ENCODE measurements at places on chromosomes 3 and 15.
A peak's percentile ranks its signal among the peaks of the same experiment; 100 is the strongest.

DNA sequence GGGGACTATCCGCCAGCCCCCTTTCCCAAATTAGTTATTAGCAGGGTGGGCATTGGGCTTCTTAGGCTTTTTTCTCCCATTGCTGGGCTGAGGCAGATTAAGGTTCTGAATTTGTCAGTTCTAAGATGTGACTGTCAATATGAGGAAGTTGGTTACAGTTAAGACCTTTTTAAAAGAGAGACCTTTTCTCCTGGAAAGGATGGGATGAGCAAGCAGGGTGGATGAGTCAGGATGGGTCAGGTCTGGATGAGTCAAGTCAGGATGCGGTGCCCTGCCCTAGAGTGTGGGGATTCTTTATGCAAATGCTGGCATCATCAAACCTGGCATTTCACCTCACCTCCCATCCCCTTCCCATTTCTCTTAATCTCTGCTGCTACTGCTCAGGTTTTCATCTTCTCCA is 1.9 kb downstream of the AEN start:
- no peak for DNase-seq

GRCh38 chr15:53830707-53831386 is 71.4 kb upstream of the WDR72 start:
- DNase-seq: no peak

DNA sequence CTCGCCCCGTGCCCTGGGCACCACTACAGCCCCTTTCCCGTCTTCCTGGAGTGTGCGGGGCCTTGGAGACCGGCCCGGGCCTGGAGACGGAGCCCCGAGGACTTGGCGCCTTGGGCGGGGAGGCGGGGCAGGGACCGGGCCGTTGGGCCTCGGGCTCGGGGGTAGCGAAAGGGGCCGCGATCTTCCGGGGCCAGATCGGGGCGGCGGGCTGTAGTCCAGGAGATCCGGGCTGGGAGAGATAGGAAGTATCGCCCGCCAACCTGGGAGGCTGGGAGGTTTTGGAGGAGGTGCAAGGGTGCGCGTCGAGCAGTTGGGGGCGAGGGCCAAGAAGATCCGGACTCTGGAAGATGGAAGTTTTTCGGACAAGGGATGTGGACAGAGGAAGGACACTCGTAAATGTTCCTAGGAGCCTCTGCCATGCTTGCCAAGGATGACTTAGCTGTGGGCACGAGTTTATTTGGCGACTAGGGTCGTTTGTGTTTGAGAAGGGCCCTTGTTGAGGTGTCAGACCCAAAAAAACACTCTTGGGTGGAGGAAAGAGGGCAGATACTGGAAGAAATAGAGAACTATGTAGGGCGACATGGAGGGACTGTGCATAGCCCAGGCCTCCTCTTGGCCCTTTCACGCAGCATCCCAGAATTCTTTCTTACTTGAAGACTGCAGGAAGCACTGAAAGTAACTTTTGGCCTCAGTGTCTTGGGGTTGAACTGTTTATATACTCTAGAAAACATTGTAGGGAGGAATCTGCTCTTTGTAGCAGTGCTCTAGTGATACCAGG is 712 bp downstream of the RTF1 start:
- DNase-seq: peak; percentile 23

GRCh38 chr3:136955813-136956212 is 2.0 kb upstream of the IL20RB start:
- no peak for DNase-seq

DNA sequence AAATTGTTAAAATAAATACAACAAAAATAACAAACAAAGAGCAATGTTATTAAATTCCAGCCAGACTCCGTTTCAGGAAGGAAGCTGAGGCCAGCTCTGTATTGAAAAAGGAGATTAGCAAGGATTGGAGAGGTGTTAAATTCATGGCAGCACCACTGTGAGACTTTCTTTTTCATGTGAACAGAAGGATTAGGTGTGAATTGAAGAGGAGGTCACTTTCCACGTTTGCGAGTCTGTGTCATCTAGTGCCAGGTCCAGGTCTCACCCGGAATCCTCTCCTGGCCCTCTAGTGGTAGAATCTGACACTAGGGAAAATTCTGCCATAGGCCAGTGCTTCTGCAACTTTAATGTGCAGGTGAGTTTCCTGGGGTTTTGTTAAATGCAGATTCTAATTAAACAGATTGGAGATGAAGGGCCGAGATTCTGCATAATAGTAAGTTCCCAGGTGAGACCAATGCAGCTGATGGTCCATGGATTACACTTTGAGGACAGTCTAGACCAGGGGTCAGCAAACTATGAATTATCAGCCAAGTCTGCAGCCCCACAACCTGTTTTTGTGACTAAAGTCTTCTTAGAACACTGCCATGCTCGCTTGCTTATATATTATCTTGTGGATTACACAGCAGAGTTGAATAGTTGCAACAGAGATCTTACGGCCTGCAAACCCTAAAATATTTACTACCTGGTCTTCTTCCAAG is 9.2 kb upstream of the SLC6A1 start:
- DNase-seq: no peak

DNA sequence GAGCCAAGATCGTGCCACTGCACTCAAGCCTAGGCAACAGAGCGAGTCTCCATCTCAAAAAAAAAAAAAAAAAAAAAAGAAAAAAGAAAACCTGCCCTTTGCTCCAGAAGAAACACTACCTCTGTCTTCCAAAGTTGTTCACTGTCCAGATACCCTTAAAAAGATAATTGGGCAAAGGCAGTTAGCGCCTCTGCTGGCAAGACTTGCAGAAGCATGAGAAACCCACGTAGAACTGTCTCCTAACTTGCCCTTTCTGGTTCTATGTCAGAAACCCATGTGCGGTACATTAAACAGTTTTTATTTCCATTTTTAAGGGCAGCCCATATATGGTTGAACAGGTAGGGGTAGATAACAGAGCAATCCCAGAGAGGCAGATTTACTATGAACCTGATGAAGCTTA is 1026.4 kb downstream of the ROBO2 start:
- no peak for DNase-seq

DNA sequence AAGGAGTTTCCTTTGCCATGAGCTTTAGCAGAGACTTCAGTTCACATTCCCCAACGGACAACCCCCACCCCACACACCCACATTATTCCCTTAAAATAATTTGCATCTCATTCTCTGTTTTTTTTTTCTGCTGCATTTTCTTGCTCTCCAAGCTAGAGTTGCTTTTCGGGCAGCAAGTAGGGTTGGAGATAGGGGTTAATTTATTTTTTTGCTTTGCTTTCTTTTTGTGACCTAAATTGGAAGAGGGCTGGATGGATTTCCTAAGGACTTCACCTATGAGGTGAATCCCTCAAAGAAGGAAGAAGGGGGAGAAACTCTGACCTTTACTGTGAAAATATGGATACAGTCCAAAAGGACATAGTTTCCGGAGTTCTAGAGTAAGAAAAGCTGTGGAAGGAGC is 6.6 kb downstream of the SOX2 start:
- DNase-seq: peak; percentile 0

- DNase-seq: no peak
Measured at GRCh38 chr3:33921608-33922007, 123.2 kb downstream of the PDCD6IP start.

GRCh38 chr3:135057996-135058395 is 262.9 kb downstream of the EPHB1 start:
- no peak for DNase-seq

DNA sequence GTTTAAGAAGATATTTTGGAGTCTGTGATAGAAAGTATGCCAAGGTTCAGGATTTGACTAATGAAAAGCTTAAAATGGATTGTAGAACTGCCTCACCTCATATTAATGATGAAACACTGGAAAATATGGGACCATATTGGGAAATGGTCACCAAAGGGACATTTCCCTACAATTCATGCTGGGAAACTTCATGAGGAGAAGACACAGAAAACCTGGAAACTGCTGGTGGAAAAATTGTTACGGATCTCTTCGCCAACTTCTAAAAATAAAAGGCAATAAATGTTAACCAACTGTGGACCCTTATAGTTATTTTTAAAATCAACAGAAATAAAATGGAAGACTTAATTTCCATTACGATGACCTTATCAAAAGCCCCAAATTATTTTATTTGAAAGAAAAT is 97.6 kb upstream of the FRMD4B start:
- DNase-seq: no peak

- DNase-seq: no peak
Measured at GRCh38 chr15:70055601-70056051, 42.1 kb downstream of the TLE3 start.

- no peak for DNase-seq
Measured at GRCh38 chr3:852033-852432, 240.8 kb upstream of the CNTN6 start.

DNA sequence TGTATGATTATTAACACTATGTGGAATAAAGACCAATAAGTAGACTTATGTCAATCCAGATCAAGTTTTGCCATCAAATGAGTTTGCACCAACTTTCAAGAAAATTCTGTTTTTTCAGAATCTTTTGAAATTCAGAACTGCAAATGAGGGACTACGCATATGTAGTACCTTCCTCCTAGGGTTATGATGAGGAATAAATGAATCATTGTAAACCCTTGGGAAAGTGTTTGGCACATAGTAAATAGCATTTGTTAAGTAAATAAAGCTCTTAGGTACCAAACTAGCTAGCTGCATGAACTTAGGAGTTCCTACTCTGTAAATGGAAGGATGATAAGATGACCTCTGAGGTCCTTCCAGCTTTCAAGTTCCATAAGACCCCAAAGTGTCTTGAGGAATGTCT is 242.6 kb upstream of the SETMAR start:
- no peak for DNase-seq

DNA sequence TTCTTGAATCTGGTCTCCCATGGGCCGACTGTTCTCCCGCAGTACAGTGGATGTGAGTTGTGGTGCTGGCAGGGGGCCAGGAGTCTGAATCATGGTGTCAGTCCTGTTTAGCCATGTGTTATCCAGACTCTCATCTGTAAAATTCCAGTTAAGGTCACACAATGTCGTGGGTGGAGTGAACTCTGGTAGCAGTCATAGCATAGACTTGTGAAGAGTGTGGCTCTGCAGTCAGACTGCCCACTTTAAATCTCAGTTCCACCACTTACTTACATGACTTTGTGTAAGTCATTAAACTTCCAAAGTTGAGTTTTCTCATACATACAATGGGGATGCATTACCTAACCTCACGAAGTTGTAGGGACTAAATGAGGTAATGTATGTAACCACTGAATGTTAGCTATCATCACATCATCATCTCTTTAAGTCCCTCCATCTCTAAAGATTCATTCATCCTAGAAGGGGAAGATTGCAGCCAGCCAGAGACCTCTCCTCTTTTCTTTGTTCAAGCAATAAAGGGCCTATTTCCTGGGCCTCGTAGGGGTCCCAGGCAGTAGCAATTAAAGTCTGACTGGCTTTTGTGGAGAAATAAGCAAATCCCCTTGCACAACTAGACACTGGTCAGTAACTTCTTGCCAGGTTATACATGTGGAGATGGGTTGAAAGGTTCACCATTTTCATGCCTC is 93.9 kb downstream of the PCCB start:
- DNase-seq: no peak

DNA sequence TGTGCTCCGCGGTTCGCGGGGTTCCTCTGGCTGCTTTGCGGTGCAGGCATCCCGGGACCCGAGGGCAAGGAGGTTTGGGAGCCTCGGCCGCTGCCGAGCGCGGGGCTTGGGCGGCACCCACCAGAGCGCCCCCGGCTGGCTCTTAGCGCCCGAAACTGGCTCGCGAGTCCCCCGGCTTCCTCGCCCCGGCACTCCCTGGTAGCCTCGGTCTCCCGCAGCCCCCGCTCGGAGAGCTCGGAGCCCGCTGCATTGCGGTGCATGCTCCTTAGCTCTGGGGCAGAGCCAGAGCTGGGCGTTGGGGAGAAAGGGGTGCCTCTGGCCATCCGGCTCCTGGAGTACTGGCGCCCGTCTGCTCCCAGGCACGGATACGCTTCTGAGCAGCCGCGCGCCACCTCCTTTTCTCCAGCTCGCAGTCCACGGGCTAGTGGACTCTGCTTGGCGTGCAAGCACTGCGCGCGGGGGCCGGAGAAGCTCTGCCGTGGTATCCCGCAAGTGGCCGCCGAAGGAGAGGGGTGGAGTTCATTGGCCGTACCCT is 753 bp downstream of the EPHB1 start:
- DNase-seq: peak; percentile 11

- no peak for DNase-seq
Measured at GRCh38 chr3:23112491-23112890, 90.6 kb upstream of the UBE2E2 start.

- DNase-seq: no peak
Measured at GRCh38 chr15:40593165-40593564, 884 bp upstream of the KNL1 start.

- DNase-seq: no peak
Measured at GRCh38 chr15:95604634-95605036, 725.9 kb upstream of the NR2F2 start.

GRCh38 chr3:53534676-53535400 is 40.4 kb downstream of the CACNA1D start:
- DNase-seq: no peak

DNA sequence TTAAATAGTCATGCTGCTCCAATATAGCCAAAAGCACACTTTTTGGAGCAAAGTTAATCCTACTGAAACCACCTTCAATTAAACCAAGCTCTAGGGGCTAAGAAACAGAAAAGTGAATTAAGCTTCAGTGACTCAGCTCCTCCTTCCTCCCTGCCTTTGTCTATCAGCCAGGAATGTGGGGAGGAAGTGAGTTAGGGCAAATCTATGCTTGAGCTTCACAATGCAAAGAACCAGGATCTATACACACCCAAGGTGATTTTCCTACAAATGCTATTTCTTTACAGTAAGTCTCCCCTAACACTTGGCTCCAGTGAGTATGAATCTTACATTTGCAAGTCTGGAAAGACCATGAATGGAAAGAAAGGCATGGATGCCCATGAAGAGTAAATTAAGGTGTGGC is 212.1 kb downstream of the P3H2 start:
- no peak for DNase-seq

- no peak for DNase-seq
Measured at GRCh38 chr15:69457304-69458280, 5.0 kb downstream of the RPLP1 start.

- DNase-seq: no peak
Measured at GRCh38 chr3:159418571-159419526, 569.8 kb upstream of the IL12A start.

DNA sequence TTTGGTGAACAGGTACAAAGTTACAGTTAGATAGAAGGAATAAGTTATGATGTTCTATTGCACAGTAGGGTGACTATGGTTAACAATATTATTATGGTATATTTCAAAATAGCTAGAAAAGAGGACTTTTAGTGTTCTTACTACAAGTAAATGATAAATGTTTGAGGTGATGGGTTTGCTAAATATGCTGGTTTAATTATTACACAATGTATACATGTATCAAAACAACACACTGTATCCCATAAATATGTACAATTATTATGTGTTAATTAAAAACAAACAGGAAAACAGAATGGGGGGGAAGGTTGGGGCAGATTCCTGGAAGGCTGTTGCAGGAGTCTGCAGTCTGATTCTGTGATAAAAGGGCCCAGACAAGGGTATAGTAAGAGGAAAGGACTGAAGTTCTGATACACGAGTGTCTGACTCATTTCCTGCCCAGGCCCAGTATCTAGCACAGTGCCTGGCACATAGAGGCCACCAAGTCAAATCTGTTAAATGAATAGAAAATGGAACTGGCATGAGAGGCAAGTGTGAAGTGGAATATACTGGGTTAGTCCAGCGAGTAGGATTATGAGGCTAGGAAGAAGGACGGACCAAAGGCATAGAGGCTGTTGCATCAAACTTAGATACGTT is 7.2 kb upstream of the ENTPD3 start:
- DNase-seq: no peak

Measured in hematopoietic multipotent progenitor cell (in vitro differentiated cells).